ENCODE measurements at places on chromosomes 5 and 9.

DNA sequence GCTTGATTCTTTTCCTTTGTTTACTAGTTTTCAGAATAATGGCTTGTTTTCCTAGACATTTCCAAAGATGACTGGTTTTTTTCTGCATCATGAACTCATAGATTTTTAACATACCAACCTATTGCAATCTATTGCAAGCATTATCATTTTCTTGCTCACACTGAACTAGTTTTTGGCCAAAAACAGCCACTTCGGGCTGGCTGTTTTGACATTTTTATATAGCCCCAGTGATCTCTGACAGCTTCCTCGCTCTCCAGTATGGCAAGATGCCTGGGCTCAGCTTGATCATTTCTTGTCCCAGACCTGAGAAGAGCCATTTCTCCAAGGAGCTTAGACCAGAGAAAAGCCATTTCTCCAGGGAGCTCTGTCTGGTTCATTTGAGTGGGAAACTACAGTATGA is 94.3 kb upstream of the MAMDC2 start:
- DNase-seq, result no peak

DNA sequence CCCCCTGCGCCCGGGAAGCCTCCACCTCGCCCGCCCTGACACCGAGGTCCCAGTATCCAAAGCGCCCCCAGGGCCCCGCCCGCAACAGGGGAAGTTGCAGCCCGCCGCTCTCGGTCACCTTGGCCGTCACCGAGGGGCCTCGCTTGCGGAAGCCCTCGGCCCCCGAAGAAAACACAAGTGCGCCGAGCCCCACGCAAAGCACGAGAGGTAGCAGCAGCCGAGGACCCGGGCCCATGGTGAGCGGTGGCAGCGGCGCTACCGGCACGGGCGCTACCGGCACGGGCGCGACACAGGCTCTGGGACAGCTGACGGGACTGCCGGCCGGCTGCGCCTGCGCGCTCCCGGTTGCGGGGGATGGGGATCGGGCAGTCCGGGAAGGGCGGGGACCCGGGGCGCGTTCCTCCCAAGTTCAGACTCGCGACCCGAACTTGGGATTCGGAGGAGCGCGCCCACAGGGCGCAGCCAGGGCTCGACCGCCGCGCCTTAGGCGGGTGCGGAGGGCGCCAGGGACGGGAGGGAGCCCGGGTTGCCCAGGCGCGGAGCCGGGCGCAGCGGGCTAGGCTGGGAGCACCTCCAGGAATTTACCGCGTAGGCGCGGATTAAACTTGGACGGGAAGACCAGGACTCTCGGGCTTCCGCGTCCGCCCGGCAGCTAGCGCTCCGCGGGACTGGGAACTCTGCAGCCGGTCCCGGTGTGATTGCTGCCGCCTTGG is at the start of gene PPIC:
Gene PPIC (minus strand): TSS at position 335 of the 713 bp plus-strand sequence. CDS start 100 bp downstream, at position 235.
- DNase-seq, result no peak

- no peak for DNase-seq
Measured at GRCh38 chr9:135574943-135575342, 13.4 kb downstream of the PAEP start.

DNA sequence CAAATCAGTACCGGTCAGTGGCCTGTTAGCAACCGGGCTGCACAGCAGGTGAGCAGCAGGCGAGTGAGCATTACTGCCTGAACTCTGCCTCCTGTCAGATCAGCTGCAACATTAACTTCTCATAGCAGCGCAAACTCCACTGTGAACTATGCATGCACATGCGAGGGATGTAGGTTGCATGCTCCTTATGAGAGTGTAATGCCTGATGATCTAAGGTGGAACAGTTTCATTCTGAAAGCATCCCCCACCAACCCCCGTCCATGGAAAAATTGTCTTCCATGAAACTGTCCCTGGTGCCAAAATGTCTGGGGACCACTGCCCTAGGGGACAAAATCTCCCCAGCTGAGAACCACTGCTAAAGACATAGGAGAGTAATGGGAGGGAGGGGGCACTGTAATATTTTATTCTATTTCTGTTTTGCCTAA is 51.1 kb downstream of the P4HA2 start:
- no peak for DNase-seq

DNA sequence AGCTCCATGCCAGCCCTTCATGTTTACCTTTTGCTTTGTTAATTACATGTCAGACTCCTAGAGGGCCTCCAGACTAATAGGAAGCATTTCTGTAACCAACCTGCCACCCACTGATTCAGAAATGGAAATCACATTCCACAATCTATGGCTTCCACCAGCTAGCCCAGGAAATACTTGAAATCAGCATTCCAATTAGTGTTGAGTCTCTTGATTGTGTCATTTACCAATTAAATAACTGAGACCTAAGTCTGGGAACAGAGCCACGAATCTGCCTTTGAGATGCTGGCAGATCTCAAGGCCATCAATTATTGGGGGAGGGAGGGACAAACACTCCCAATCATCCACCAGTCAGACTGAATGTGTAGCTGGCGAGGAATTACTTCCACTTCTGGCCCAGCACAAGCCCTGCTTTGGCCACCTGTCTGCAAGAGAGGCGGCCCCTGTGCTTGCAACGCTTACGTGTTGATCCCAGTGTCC is 27.4 kb upstream of the SAP30L start:
- DNase-seq, result no peak

DNA sequence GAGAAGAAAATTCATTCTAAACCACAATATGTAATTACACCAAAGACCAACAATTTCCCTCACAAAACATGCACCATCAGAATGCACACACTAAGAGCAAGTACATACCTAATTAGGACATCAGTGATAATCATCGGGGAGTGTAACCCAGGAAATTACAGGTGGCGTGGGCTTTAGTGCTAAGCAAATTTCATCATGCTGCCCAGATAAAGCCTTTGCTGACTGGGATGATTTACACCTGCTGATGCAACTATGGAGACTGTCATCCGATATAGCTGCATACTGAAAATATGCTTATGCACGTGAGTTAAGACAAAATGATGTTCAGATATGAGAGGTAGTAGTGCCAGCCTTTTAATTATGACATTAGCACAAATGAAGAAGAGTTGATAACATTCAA is 123.2 kb downstream of the DCP2 start:
- DNase-seq, result no peak

DNA sequence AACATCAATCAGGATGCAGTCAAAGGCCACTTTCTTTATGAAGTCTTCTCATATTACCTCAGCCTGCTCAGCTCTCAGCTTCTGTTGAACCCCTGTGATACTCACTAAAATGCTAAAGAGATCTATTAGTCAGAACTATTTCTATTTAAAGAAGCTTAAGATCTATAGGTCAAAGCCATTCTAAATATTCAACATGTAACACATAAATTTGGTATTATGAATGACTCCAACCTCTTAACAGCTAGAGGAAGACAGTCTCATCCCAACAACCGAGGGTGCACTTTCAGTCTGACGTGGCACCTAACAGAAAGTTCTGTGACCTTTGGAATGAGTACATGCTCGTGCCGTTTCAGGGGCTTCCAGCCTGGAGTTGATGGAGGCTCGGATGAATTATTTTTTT is 301.5 kb upstream of the VLDLR start:
- no peak for DNase-seq

GRCh38 chr9:127955294-127956015 is 17.8 kb upstream of the DPM2 start:
- peak; percentile 80 for DNase-seq

Measured in CD4-positive, alpha-beta T cell treated with Interleukin-4 for 1 hour (primary cell).